ENCODE measurements at places on chromosomes 13 and 19.

DNA sequence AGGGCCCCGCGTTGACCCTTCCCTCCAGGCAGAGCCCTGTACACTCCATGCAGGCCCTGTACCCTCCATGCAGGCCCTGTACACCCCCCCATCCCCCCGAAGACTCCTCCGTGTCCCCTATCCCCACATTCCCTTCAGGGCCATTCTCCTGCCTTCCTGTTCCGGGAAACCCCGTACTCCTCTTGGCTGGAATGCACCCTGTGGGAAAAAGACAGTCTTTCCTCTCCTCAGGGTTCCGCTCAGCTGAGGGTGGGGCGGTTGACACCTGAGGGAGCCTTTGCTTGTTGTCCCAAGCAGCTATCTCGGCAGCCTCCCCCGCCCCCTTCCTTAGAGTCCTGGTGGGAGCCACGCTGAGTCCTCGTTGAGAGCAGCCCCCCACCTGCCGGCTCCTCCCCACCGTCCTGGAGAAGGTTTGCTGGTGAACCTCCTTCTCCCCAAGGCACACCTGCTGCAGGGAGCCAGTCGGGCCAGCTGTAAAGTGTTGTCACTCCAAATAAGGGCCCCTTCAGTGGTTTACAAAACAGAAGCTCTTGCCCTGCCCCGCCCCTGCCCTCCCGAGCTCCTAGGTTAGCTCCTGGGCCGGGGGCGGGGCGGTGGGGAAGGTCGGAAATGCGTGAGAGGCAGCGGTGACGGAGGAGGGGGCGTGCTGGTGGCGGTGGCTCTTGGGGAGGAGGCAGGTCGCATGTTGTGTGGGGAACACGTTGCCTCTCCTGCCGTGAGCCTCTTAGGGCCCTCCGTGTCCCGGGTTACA is 1.5 kb downstream of the GNA11 start:
- no peak for DNase-seq

GRCh38 chr13:101555610-101556009 is 103.1 kb downstream of the ITGBL1 start:
- no peak for DNase-seq

- DNase-seq, result no peak
Observed at GRCh38 chr19:31627620-31628365, 278.6 kb upstream of the TSHZ3 start.

DNA sequence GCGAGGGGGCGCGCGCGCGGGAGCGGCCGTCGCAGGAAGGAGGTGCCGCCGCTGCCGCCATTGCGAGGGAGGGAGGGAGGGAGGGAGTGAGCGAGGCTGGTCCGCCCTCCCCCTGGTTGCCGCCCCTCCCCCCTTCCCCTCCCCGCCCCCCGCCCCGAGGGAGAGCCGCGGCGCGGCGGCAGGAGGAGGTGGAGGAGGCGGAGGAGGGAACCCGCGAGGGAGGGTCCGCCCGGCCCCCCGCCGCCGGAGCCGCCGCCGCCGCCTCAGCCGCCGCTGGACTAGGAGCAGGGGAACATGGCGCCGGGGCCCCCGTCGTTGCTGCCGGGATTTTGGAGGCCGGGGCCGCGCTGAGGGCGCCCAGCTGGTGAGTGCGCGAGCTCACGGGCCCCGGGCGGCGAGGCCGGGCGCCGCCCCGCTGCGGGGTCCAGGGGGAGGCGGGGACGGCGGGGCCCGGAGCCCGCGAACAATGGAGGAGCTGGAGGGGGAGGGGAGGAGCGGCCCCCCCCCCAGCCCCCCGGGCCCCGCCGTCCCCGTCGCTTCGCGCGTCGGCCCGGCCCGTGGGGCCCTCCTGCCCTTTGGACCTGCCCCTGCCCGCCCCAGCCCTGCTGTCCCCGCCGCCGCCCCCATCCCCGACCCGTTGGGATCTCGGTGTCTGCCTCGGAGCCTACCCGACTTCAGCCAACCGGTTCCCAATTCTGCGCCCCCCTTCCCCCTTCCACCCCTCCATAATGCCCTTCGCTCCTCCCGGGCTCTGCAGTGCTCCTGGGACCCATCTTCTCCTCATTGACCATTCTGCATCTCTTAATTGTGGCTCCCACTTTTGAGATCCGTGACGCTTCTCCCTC is at the start of gene ARHGAP35:
ARHGAP35 (plus strand) TSS at position 152 of the 845 bp plus-strand sequence. CDS start 57,679 bp downstream, outside the sequence.
- no peak for DNase-seq

- DNase-seq, result no peak
Observed at GRCh38 chr13:36430247-36431203, 1.8 kb upstream of the CCNA1 start.

GRCh38 chr13:112911883-112912282 is 57.1 kb upstream of the MCF2L start:
- DNase-seq, result no peak

- DNase-seq, result no peak
Observed at GRCh38 chr19:14039181-14039580, 7.6 kb downstream of the IL27RA start.

DNA sequence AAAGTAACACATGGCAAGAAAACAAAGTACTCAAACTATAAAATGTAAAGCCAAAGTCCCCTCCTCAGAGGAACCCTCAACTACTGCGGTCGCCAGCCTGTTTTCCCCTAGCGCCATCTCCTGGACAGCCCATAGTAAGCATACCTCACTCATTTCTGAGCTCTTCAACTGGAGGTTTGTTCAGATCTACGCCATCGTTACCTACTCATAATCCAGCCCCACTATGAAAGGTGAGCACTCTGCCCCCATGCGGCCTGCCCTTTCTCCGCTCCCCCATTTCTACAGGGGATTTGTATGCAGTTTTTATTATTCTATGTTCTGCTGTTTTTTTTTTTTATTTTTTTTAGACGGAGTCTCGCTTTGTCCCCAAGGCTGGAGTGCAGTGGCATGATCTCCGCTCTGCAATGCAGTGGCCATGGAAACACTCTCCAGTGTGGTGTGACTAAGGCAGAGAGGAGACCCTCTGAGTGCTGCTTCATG is 26.2 kb downstream of the OPA3 start:
- DNase-seq, result peak; percentile 61

DNA sequence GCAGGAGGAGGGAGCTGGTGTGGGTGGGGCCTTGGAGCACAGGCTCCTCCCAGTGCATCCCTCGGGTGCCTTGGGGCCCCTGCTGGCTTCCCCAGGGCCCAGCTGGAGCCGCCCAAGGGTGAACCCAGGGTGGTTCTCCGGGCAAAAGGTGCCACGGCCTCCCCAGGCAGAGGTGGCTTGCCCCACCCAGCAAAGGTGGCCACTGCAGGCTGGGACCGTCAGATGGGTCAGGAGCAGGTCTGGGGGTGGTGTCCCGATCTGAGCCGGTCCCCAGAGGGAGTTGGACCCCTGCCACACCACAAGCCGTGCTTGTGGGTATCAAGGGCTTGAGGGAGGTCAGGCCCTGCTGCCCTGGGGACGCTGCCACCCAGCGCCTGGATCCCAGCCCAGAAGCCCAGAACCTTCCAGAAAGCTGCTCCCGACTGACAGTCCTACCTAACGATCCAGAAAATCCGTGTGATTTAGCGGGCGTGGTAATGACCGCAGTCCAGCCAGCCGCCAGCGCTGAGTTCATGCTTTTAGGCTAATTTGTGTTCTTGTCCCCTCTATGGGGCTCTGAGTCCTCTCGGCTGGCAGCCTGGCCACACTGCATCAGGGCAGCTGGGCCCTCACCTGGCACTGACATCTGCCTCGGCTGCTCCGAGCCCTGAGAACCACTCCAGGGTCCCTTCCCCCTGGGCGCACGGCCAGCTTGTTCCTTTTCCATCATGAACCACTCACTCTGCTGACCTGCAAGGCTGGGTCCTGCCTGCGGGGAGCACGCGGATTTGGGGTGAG is 5.0 kb upstream of the GRIN3B start:
- no peak for DNase-seq

- no peak for DNase-seq
Observed at GRCh38 chr13:76927955-76928354, 20.4 kb upstream of the ACOD1 start.

DNA sequence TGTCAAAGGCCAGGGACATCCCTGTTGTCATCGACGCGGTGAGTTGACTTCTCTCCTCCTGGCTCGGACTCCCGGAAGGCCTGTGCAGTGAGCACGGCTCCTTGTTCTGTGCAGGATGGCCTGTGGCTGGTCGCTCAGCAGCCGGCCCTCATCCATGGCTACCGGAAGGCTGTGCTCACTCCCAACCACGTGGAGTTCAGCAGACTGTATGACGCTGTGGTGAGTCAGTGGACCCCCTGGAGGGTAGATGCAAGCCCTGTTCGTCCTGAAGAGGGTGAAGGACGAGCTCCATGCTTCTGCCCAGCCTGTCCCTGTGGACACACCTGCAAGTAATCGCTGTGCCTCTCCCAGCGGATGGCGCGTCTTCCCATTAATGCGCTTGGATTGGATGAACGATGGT is 19.2 kb downstream of the NAXD start:
- no peak for DNase-seq

- no peak for DNase-seq
Observed at GRCh38 chr13:44347949-44348348, 25.7 kb upstream of the SERP2 start.

GRCh38 chr19:52270266-52270885 is 989 bp downstream of the ZNF766 start:
- peak; percentile 37 for DNase-seq

- DNase-seq, result no peak
Observed at GRCh38 chr13:44160591-44161191, 212.9 kb upstream of the SERP2 start.

GRCh38 chr13:102289606-102290005 is 112.2 kb downstream of the FGF14 start:
- DNase-seq, result no peak

DNA sequence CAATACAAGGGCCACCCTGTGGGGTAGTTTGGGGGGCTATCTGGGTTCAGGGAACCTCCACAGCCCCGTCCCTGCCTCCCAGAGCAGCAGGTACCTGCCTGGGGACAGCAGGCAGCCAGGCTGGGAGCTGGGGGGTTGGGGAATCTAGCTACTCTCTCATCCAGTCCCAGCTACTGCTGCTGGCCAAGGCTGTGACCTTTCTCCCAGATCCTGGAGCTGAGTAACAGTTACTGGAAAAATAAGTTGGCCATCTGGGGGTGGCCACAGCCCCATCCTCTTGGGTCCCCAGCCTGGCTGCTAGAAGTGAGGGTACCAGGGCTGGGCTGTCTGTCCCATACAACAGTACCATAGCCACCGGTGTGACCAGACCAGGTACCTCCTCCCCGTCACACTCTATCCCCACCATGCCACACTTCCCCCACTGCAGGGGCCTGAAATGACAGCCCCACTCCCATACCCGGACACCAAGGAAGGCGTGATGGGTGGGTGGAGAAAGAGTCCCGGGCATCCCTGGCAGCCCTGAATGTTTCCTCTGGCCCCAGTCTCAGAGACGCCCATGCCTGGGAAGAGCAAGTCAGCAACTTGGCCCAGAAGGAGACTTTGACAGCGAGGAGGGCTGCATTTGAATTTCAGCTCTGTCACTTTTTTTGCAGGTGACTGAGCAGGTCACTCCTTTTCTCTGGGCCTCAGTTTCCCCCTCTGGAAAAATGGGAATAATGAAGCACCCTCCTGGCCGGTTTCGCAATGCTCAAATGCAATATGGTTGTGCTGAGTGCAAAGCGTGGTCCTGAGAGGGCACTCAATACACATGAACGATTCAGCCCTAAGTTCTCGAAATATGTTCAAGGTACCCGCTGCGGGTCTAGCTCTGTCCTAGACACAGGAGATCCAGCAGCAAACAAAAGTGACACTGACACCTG is 30.7 kb upstream of the NFIC start:
- DNase-seq, result no peak

DNA sequence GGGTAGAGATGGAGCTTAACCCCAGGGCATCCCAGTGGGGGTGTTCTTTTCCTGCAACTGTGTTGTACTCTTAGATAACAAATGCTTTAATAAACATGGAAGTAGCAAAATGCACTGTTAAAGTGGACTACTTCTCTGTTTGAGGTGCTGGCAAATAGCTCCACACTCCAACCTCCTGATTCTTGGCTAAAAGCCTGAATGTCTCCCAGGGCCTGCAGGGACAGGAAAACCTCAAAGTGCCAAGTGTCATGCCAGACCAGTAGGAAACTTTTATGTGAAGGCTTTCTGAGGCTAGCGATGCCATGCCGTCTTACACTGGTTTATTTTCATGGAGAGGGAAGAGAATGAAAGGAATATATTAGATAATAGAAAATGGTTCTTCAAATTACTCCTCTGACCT is 6.8 kb downstream of the FREM2 start:
- no peak for DNase-seq

GRCh38 chr13:60351326-60351725 is 45.7 kb upstream of the TDRD3 start:
- DNase-seq, result no peak

GRCh38 chr19:12791345-12792050 is at the start of gene JUNB:
JUNB (plus strand) TSS chr19:12791486; CDS start chr19:12791772, 286 bp downstream.
- DNase-seq, result peak; percentile 97

DNA sequence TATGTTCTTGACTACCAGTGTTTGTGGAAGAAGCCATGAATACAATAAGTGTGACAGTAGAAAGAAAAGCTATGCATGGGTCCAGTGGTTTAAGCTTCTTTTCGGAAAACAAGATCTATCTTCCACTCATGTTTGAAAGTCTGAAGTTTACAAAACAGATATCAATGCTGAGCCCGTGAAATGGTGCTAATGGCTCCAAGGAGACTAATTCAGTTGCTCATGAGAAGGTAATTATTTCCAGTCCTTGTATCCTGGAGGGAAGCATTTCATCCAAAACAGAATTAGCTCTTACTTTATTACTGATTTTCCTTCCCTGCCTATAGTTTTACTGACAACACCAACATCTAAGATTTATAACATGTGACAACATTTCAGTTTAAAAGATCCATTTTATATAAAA is 1364.9 kb downstream of the PCDH9 start:
- no peak for DNase-seq

- peak; percentile 81 for DNase-seq
Observed at GRCh38 chr19:54164369-54165068, 5.0 kb upstream of the LENG1 start.

DNA sequence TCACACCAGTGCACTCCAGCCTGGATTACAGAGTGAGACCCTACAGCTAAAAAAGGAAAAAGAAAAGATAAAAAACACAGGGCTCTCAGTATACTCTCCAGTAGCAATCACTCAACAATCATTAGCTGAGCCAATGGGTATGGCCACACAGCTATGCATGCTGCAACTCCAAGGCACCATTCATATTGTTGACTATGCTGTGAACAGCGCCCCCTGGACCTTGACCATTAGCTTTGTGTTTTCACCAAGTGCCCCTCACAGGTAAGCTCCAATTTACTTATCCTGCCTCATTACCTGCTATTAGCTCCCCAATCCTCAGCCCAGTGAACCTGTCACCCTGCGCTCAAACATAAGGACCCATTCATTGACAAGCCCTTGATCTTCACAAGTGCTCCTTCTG is 35.8 kb downstream of the ZIC5 start:
- DNase-seq, result no peak

DNA sequence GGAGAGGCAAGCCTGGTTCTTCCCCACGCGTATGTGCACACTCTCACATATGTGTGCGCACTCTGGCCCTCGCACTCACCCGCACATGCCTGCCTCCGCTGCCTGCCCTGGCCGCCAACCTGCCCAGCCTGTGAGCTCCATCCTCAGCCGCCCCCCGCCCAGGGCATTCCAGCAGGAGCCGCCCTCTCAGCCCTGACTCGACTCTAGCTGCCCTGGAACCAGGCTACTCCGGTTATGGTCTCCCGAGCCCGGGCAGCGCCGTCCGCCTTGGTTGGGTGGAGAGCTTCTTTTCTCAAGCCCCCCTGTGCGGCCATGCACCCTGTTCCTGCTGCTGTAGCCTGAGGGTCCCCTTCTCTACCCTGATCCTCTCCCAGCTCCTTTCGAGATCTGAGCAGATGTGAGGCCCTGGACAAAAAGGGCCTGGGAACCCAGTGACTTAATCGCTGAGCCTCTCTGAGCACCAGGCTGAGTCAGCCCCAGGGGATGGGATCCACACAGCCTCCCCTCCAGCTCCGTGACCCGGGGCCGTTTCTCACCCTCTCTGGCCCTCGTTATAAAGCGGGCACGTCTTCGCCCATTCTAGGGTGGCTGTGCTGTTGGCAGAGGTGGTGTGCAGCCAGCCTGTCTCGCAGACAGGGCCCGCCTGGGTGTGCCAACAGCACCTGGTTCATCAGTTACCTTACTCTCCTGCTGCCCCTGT is 191.5 kb downstream of the TEX29 start:
- DNase-seq, result no peak
